Upper lobe of left lung (tissue), 6 donors: ENCODE measurements at places on chromosomes 12 and 14. TPM values are rescaled to one million over a fixed set of nuclear protein-coding genes. Genes with fewer than 3 reads are reported as not detected.

REP15 gene
- total RNA-seq, result 2.0 TPM

OR4E2 gene
- total RNA-seq, result not detected

ESR2 gene
- 3.6 TPM for total RNA-seq

OR4K15 gene
- not detected for total RNA-seq

- H3K4me3 ChIP-seq, result no peak overlapping the region
- no peaks in the 10 kb centered on the region for H3K36me3 ChIP-seq
Observed at GRCh38 chr14:98161356-98161755, 1110.6 kb downstream of the BCL11B start.

GRCh38 chr14:102029956-102030355, 56.9 kb downstream of the HSP90AA1 start:
- no peak overlapping the region for H3K4me3 ChIP-seq
- no peaks in the 10 kb centered on the region for H3K4me1 ChIP-seq
- no peaks in the 10 kb centered on the region for H3K27me3 ChIP-seq
- H3K27ac ChIP-seq, result no peak overlapping the region
- no peak for DNase-seq

DNA sequence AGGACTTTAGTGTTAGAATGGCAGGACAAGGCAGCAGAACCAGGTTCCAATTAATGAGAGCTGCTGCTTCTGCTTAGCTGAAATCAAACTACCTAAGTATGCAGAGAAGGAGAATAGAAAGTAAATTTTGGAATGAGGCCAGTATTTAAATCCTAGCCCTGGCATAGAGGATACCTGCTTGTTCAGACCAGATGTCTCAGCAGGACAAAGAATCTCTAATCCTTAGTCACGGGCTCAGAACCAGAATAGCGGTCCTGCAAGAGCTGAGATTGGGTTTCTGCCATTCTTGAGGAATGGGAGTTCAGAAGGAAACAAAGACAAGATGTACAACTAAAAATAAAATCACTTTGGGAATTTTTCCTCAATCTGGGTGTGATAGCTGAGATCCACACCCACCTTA, 550.8 kb upstream of the TMEM132C start:
- H3K27me3 ChIP-seq, result no peaks in the 10 kb centered on the region
- H3K27ac ChIP-seq, result no peak overlapping the region
- DNase-seq, result no peak
- no peaks in the 10 kb centered on the region for H3K36me3 ChIP-seq
